ENCODE measurements at places on chromosomes 2 and 18.

GRCh38 chr2:207978177-207978948, 47.0 kb downstream of the PLEKHM3 start:
- no peak for DNase-seq

DNA sequence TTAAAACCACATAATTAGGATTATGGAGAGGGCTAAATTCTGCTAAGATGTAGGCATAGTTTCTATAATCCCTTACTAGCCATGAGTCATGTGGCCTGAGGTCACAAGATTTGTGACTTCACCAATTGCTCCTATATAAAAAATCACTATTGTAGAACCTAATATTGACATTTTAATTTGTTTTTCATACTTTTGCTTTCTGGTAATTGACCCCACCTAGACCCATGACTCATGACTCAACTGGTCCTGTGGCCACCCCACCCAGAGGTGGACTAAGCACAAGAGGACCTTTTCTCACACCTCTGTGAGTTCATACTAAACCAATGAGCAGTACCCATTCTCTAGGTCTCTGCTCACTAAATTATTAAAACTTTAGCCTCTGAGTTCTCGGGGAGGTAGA, 1567.5 kb upstream of the LRRTM1 start:
- no peak for DNase-seq

GRCh38 chr2:174343623-174344455, 9.1 kb downstream of the SP9 start:
- no peak for DNase-seq

- DNase-seq: no peak
Measured at GRCh38 chr2:19649142-19649541, 252.6 kb downstream of the TTC32 start.

GRCh38 chr18:22214731-22215528, 45.5 kb downstream of the GATA6 start:
- no peak for DNase-seq

GRCh38 chr2:210094787-210095186, 76.4 kb downstream of the KANSL1L start:
- no peak for DNase-seq

- no peak for DNase-seq
Measured at GRCh38 chr2:1436369-1436768, 23.1 kb downstream of the TPO start.

DNA sequence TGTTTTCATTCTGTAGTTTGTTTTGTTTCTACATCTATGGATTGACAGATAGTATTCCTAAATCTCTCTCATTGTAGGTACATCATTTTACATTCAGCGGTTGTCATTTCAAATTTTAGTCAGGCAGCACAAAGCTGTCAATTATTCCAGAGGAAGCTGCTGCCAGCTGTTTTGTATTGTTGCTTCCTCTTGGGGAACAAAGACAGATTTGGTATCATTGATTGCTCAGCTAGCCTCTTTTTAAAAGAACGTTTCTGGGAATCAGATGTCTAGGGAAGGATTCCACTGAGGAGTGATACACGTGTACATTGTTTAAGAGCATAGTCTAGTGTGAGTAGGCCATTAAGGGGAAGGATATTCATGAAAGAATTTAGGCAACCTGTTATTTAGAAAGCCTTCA, 145.8 kb downstream of the AGPS start:
- no peak for DNase-seq

DNA sequence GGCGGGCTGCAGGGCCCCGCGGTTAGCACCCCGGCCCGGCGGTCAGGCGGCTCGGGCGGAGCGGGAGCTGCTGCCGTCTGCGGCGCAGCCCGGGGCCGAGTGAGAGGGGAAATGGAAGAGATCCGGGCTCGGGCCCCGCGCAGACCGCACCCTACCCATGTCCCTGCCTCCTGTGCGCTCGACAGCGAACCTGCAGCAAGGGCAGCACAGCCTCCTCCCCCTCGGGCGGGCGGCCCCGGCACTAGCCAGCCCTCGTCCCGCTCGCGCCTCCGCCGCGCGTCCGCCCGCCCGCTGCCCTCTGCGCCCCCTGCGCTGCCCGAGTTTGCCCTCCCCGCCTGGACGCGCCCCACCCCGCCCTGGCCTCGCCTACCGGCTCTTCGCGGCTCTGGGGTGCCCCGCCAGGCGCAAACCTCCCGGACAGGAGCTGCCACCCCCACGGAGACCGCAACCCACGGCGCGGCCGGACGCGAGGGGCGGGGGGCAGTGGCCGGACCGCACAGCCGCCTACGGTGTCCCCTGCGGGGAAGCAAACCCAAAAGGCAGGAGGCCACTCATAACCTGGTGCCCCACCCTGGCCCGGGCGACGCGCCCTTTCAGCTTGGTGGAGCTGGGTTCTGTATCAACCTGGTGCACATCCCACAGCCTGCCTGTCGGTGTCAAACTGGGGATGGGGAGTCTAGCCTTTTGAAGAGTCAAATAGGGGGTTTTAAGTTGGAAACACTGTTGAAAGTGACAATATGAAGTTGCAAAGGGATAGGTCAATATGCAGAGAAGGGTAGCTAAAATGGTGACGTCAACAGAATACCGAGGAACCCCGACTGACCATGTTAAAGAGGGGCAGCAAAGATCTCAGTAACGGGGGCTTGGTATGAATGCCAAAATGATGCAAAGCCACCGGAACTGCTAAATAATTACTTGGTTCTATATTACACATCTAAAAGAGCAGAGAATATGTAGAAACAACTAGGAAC, at the start of gene IHH:
Gene IHH (minus strand): TSS at position 101 of the 971 bp plus-strand sequence. CDS start 454 bp downstream, outside the sequence.
- no peak for DNase-seq

GRCh38 chr2:151237422-151238025, 24.1 kb downstream of the RBM43 start:
- no peak for DNase-seq

DNA sequence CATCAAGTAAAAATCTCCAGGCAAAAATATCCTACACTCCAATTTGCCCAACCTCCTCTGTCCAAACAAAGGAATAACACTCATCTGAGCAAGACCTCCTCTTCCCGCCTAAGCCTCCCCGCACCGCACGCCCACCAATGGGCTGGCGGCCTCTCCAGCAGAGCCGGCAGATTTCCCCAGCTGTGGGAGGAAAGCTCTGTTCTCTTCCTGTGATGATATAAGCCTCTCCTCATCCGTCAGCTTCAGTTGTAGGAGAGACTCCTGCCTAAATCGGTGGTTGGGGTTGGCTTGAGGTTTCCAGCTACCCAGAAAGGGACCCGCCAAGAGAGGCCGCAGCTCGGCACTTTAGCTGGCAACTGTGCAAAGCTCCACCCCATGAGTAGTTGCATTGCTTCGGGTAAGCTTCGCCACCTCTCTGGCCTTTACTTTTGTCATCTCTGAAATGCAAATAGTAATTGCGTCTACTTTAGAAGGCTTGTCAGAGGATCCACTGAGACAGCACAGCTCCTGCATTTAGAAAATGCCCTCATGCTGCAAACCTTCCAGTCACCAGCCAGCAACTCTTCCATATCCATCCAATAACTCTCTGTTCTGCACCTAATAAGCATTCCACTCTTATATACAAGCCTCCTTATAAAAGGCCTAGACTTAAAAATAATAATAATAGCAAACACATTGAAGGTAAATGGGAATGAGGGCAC, 146.4 kb downstream of the MYT1L start:
- DNase-seq: no peak

- DNase-seq: no peak
Measured at GRCh38 chr2:70817284-70817954, 3.0 kb downstream of the CLEC4F start.

DNA sequence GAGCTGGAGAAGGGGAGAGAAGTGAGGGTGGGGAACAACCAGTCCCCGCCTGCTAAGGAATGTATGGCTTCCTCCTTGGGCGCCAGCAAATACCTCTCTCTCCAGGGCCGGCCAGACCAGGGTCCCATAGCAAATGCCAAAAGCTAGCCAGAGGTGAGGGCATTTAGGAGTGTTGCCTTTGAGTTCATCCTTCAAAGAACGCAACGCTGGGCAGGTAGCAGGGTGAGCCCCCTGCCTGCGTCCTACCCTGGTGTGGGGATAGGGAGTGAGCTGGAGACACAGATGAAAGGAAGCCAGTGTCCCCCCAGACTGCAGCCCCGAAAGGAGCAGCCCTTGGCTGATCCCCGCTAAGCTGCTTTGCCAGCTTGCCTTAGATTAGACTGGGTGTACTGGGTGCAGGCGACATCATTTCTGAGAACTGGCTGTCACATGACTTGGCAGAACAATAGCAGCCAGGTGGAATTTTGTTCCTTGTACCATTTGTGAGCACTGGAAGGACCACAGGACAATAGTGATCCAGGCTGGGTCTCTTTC, 40.4 kb downstream of the KLHL29 start:
- DNase-seq: no peak

Measured in stimulated activated naive CD4-positive, alpha-beta T cell (primary cell).